ENCODE measurements at places on chromosomes 1 and 21.

DNA sequence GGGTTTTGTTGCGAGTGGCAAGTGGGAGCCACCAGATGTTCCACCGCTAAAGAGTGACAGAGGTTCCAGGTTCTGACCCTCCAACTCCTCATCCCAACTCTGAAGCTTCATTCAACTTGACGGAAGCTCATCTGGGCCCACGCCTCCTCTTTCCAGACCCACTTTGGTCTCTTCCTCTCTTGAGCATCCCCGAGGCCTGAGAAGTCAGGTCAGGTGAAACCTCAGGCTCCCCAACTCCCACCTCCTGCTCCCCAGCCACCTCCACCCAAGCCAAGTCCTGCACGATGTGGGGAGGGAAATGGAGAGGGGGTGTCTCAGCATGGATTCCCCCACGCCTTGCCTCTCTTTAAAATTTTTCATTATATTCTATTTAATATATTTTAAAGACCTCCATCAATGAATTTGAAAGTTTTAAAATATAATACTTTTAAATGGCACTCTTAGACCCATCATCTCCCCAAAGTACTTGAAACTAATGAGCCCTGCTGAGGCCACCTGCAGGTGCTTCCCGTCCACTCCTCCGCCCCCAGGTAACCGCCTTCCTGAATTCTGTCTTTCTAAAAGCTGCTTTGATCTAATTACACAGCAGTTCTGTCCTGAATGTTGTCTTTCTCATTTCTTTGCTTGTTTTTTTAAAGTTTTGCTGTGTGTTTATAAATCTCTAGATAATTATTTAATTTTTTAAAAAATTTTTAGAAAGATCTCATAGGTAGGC, 238.1 kb downstream of the KAZN start:
- DNase-seq, result no peak

DNA sequence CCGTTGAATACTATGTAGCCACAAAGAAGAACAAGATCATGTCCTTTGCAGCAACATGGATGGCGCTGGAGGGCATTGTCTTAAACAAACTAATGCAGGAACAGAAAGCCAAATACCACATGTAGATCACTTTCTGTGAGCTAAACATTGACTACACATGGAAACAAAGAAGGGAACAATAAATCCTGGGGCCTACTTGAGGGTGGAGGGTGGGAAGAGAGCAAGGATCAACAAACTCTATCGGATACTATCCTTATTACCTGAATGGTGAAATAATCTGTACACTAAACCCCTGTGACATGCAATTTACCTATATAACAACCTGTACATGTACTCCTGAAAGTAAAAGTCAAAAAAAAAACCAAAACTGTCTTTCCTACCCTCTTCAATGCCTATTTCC, 40.8 kb upstream of the CD55 start:
- DNase-seq, result no peak

DNA sequence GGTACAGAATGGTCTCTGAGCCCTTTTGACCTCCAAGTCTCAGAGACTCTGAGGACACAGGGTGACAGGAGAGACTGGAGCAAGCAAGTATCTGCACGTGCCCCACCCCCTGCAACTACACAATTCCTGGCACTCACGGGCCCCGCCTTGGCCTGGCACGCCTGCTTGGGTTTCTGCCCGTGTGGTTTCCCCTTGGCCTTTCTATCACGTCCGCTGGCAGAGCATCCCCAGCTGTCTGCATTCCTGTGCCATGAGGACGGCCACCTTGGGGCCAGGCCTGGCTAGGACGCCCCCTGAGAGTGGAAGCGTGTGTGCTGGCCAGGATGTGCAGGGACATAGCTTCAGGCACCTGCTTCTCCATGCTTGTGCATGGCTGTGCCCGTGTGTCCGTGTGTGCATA, 14.3 kb upstream of the EDN2 start:
- DNase-seq, result no peak

- no peak for DNase-seq
Observed at GRCh38 chr1:214958486-214958885, 124.1 kb upstream of the KCNK2 start.

DNA sequence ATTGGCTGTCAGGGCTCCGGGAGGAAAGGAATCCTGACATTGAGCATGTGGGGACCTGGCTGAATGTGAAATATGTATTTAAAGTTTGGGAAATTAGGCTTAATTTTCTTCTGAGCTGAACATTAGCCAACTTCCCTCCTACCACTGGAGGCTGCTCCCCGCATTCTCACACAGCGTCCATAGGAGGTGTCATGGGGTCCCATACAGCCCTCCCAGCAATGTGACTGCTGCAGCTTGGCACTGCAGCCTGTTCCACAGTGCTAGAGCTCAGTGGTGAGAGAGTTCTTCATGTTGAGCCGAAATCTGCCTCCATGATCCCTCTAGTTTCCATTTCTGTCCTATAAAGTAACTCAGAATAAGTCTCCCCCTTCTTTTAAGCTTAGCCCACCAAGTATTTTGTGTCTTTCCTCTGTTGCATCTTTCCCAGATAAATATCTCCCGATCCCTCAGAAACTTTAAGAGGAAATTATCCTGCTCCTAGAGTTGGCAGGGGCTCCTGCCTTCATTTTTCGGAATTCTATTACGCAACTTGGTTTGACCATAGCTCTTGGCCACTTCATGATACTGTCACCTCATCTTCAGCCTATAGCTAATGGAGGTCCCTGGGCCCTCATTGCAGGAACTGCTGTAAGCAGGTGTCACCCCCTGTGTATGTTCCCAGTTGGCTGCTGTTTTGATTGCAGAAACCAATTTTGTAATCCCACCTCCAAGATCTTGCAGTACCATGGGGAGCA, 2.0 kb downstream of the FCRL6 start:
- DNase-seq, result no peak
